Inflammatory macrophage treated with lipopolysaccharide for 1 hour (primary cell): ENCODE measurements at places on chromosomes 2 and 18.

- no peak for DNase-seq
Observed at GRCh38 chr18:7637269-7637668, 70.2 kb downstream of the PTPRM start.

DNA sequence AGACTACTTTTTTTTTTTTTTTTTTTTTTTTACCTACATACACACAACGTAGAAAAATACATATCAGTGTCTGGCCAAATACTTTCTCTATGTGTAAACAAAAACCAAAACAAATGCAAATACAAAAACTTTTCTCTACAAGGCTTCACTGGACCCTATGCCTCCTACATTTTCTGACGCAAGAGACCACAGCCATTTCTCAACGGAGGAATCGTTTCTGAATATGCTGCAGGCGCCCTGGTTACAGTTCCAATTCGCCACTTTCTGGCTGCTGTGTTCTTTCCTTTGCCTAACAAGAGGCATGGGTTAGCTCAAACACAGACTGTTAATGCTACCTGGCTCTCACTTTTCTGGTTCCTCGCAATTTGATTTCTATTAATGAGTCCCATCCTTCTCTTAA is 96.4 kb downstream of the EPB41L3 start:
- peak; percentile 65 for DNase-seq

DNA sequence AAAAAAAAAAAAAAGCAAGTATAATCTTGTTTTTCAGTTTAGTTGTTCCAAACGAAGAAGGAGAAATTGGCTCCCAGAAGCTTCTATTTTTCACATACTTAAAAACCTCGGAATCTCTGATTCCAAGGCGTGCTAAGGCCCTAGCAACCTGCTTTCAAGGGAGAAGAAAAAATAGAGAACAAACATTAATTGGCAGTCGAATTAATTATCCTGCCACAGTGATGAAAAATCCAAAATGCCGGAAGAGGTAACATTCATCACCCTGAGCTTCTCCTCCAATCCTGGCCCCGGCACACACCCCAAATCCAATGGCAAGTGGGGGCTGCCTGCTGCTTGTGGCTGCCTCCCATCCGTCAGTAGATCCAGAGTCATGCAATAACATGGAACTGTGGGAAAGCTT is 250.2 kb upstream of the CHAC2 start:
- DNase-seq: no peak

- peak; percentile 64 for DNase-seq
Observed at GRCh38 chr2:157628477-157629415, at the start of gene ACVR1C. ACVR1C (minus strand) TSS chr2:157628864; CDS start chr2:157628644, 220 bp downstream.
